ENCODE measurements at places on chromosomes 3 and 15.

DNA sequence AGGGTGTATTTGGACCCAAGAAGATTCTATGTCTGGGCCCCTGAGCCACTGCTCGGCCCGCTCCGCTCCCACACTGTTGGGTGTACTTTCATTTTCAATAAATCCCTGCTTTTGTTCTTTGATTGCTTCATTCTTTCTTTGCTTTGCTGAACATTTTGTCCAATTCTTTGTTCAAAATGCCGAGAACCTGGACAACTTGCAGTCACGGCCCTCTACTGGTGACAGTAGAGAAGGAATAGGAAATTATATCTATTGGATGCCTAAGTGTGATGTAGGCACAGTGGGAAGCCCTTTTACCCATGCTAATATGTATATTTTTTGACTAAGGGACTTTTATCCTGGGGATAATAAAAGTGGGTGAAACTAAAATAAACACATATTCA is 340.8 kb downstream of the LRRC3B start:
- no peak for DNase-seq

GRCh38 chr15:85403745-85404144 is 23.3 kb downstream of the AKAP13 start:
- no peak for DNase-seq

DNA sequence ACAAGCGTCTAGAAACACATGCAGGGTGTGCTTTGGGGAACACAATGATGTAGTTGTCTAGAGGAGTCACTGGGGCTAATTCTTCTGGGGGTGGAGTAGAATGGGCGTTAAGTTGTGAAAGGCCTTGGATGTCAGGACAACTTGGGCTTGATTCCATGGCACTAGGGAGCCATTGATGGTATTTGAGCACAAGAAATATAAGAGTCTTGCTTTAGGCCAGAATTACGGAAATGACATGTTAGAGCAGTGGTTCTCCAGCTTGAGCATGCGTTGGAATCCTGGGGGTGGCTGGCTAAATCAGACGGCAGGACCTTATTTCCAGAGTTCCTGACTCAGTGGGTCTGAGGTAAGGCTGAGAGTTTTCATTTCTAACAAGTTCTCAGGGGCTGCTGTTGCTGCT is 29.2 kb upstream of the SMAD6 start:
- no peak for DNase-seq

GRCh38 chr3:186989429-186989828 is 59.1 kb downstream of the ST6GAL1 start:
- no peak for DNase-seq

GRCh38 chr3:46892285-46893145 is 15.0 kb downstream of the PTH1R start:
- DNase-seq = no peak

DNA sequence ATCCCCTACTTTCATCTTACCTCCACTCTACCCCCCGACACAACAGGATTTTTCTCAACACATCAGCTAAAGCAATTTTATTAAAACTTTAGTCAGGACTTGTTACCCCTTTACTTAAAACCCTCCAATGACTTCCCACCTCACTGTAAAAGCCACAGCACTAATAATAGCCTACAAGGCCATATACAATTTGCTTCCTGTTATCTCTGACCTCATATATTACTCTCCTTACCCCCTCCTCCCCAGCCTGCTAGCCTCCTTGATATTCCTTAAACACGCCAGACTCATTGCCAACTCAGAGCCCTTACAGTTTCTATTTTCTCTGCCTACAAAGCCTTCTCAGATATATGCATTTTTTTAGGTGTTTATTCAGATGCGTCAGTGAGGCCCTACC is 54.4 kb downstream of the DCUN1D1 start:
- DNase-seq = no peak

GRCh38 chr3:195178124-195178910 is 92.6 kb downstream of the XXYLT1 start:
- DNase-seq = no peak

- no peak for DNase-seq
These were observed 3.5 kb downstream of the TBC1D5 start for GRCh38 chr3:17738921-17739320.

DNA sequence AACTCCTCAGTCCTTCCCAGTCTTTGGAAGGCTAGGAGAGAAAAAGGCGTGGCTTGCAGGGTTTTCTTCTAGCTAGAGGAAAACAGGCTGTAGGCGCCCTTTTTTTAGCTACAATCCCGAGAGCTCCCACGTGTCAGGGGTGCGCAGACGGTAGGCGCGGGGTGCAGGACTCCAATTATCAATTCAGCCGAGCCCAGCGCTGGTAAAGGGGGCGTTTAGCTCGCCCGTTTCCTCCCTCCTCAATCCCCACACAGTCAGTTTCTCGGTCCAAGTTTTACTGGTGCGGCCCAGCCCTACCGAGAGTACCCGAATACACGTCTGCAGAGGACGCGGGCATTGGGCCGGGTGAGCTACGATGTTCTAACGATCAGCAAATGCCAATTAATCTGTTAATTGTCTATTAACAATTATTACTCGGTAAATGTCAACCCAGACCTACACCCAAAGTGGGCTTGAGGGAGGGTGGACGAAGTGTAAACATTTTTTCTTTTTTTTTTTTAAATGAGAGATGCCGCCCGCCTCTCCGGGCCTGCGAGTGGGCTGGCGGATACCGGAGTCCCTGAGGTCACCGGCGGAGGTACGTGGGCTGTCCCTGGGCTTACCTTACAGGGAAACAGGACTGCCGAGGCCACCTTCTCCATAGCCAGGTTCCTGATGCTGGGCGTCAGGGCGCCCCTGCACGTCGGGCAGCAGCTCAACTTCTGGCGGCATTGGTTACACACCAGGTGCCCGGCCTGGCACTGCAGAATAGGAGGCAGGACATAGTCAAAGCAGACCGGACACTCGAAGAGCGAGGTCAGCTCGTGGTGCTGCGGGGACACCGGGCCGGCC is 923 bp downstream of the SIAH2 start:
- no peak for DNase-seq

DNA sequence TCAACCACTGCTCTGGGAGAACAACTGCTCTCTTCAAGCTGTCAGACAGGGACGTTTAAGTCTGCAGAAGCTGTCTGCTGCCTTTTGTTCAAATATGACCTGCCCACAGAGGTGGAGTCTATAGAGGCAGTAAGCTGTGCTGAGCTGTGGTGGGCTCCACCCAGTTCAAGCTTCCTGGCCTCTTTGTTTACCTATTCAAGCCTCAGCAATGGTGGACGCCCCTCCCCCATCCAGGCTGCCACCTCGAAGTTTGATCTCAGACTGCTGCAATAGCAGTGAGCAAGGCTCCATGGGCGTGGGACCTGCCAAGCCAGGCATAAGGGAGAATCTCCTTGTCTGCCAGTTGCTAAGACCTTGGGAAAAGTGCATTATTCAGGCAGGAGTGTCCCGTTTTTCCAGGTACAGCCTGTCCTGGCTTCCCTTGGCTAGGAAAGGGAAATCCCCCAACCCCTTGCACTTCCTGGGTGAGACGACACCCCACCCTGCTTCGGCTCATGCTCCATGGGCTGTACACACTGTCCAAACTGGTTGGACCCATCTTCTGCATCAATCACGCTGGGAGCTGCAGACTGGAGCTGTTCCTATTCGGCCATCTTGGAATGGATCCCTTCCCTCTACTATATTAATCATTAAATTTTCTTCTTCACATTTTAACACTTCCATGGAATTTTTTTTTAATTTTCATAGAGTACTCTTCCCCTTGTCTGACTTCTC is 167.0 kb upstream of the UBE2E2 start:
- DNase-seq = no peak

- DNase-seq = no peak
These were observed 10.2 kb downstream of the MRPS22 start for GRCh38 chr3:139353920-139354556.

GRCh38 chr3:143619231-143619630 is 229.0 kb downstream of the SLC9A9 start:
- DNase-seq = no peak

- no peak for DNase-seq
These were observed 61.8 kb upstream of the ATP13A3 start for GRCh38 chr3:194548346-194549321.

DNA sequence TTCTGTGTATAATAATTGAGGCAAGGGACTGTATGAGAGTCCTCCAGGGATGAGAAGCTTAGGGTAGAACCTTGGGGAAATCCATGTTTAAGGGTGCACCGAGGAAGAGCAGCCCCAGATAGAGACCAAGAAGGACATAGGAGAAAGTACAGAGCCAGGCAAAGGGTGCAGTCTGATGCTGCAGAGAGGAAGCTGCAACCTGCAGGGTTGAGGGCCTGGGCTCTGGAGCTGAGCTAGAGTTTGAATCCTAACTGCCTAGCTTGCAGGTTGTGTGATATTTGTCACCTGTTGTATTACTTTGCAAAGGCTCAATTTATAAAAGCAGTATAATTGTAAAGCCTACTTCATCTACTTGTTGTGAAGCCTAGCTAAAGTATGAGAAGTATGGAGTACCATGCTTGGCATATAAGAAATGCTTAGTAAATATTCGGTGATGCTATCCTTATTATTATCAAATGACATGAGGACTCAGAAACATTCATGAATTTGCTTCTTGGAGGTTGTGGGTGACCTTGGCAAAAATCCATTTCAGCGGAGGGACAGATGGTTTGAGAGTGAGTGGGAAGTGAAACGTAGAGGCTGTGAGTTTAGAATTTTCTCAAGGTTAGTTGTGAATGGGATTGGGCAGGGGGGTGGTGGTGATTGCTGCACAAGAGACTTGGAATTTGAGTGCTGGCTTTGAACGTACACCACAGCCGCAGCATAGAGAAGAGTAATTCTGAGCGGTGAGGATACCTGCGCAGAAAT is 43.8 kb downstream of the PLCL2 start:
- DNase-seq = no peak

- DNase-seq = no peak
These were observed 38.6 kb downstream of the IGF1R start for GRCh38 chr15:98686983-98687382.

GRCh38 chr3:72310419-72311380 is 525.8 kb upstream of the PROK2 start:
- DNase-seq = no peak

DNA sequence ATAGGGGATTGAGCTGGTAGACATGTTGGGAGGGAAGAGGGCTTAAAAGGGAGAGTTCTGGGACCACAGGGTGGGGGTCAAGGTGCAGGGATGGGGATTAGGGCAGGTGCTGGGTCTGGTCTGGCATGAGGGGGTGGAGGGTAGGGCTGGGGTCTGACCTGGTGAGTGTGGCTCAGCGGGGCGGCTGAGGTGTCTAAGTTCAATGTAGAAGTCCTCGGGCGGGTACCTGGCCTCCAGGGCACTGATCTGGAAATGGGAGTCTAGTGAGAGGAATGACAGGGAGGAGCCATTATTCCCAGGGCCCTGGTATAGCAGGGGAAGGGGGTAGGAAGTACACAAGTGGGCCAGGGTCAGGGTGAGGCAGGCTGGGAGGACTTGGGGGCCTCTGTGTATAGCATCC is 39.6 kb downstream of the RAB11A start:
- DNase-seq = no peak

DNA sequence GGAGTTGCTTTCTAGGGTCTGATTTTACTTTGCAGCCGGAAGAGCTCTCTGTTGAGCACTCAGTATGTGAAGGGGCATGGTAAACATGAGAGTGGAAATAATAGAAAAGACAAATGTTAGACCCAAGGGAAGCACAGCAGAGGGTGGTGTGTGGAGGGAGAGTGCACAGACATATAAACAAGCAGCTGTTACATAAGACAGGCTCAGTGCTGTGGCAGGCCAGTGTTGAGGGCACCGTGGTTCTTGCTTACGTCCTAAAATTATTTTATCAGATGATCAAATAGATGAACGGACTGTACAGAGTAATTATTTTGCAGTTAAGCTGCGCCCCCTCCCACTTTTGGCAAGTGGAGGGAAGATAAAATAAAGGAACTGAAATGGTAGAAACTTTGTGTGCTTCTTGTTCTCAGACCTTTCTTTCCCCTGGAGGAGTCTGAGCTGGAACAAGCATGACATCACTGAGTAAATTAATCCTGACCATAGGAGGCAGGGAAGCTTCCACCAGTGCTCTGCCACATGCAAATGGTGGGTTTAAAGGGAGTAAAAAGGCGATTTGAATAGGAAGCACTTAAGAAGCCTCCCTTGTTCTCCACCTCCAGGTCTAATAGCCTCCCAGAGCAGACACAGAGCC is 205.6 kb downstream of the IL20RB start:
- no peak for DNase-seq

- no peak for DNase-seq
These were observed 134.2 kb upstream of the SATB1 start for GRCh38 chr3:18559331-18559842.

- no peak for DNase-seq
These were observed 2.5 kb downstream of the SHF start for GRCh38 chr15:45185069-45185779.

Data from mesenteric fat pad (tissue), 1 donor.